CD14-positive monocyte (primary cell): ENCODE measurements at places on chromosomes 7 and 10. TPM values are rescaled to one million over a fixed set of nuclear protein-coding genes. Genes with fewer than 3 reads are reported as not detected.

GRCh38 chr7:134212576-134213546 is 85.7 kb downstream of the LRGUK start:
- H3K36me3 ChIP-seq = no peaks in the 10 kb centered on the region
- H3K27me3 ChIP-seq = no peaks in the 10 kb centered on the region
- peak overlapping the region; percentile 89 for H3K27ac ChIP-seq
- no peak overlapping the region for H3K4me3 ChIP-seq
- peaks cover 23% of the 10 kb centered on the region for H3K4me1 ChIP-seq
- peak; percentile 86 for DNase-seq

DNA sequence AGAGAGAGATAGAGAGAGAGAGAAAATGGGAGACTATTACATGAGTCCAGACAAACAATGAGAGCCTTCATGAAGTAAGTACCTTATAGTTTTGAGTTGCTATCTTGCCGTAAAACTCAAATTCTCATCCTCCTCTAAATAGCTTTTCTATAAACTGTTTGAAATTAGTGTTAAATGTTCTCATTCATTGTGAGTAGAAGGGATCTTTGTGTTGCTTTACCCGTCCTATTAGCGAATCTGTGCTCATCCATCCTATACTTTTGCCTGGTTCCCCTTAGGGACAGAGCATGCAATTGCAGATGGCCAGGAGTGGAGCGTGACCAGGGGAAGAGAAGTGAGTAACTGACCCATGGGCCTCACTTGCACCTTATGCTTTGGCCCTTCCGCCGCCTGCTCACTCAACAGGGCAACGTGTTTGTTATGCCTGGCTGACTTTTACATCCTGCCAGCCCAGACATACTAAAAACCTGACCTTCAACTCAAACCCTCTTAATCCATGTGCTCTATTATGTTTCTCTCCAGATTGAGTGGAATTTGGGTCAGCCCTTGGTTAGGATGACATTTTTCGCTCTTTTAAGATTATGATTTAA is 244.2 kb upstream of the YAE1 start:
- H3K4me3 ChIP-seq = no peak overlapping the region
- H3K27me3 ChIP-seq = no peaks in the 10 kb centered on the region
- H3K4me1 ChIP-seq = no peaks in the 10 kb centered on the region
- H3K36me3 ChIP-seq = no peaks in the 10 kb centered on the region

SUPV3L1 gene
- polyA plus RNA-seq = 6.8 TPM

PSTK gene
- 3.5 TPM for polyA plus RNA-seq

EIF3A gene
- 7.0 and 18.8 TPM in 2 replicates for polyA plus RNA-seq
